Pulmonary artery endothelial cell (primary cell): ENCODE measurements at places on chromosomes 1 and 21. TPM values are rescaled to one million over a fixed set of nuclear protein-coding genes. Genes with fewer than 3 reads are reported as not detected.

MMP23B gene
- 0.33 TPM in 1 of 2 replicates, not detected in the other for total RNA-seq

LRRC8C gene
- 24.3 and 24.4 TPM in 2 replicates for total RNA-seq

ANKRD34A gene
- total RNA-seq: 0.18 and 0.20 TPM in 2 replicates

PPFIA4 gene
- 0.11 and 0.53 TPM in 2 replicates for total RNA-seq

SH2D1B gene
- total RNA-seq: not detected in 2 replicates

SLAMF7 gene
- not detected in 2 replicates for total RNA-seq

CELA3A gene
- not detected in 2 replicates for total RNA-seq

EPHA2 gene
- 103 and 130 TPM in 2 replicates for total RNA-seq

C8A gene
- not detected in 2 replicates for total RNA-seq

OR2L2 gene
- 0.07 TPM in 1 of 2 replicates, not detected in the other for total RNA-seq

ELF3 gene
- total RNA-seq: 0.07 and 0.11 TPM in 2 replicates

RNF11 gene
- 87.7 and 120 TPM in 2 replicates for total RNA-seq

C2CD4D gene
- total RNA-seq: 0.04 and 0.07 TPM in 2 replicates

PRDM16 gene
- 0.13 and 0.35 TPM in 2 replicates for total RNA-seq

KIRREL1 gene
- 35.9 and 42.8 TPM in 2 replicates for total RNA-seq

MSH4 gene
- total RNA-seq: 0.13 and 0.35 TPM in 2 replicates

COL11A1 gene
- not detected in 2 replicates for total RNA-seq

SWT1 gene
- 3.2 and 4.9 TPM in 2 replicates for total RNA-seq
